HT1080 (cell line): ENCODE measurements at places on chromosomes 5 and 9.

DNA sequence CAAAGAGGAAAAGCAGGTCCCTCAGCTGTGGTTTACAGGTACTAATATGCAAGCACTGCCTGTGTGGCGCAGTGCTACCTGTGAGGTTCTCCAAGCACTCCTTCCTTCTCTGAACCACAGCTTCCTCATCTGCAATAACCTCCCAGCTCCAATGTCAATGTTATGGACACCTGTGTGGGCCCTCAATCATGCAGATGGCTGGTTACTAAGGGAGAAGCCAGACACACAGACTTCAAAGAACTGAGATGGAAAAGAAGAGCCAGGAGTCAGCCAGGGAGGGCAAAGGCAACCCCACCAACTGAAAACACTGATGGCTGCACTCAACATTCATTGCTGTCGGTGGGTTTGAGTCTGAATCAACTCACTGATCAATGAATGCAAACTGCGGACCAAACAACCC, 77.7 kb downstream of the NR6A1 start:
- no peak for DNase-seq

DNA sequence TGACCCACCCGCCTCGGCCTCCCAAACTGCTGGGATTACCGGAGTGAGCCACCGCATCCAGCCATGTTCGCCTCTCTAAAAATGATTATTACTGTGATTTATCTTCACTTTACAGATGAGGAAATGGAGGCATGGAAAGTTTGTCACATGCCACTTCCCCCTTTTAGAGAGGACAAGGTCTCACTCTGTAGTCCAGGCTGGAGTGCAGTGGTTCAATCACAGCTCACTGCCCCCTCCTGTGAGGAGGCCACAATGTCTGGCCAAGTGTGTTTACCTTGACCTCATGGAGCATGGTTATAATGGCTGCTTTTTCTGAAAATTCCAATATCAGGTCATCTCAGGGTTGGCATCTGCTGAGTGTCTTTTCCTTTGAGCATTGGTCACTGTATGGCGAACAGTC, 6.7 kb downstream of the PRRT1B start:
- DNase-seq, result no peak

- peak; percentile 39 for DNase-seq
Observed at GRCh38 chr9:106758911-106759310, 104.1 kb upstream of the ZNF462 start.

- DNase-seq, result peak; percentile 99
Observed at GRCh38 chr5:137470111-137470920, 28.8 kb downstream of the SPOCK1 start.

DNA sequence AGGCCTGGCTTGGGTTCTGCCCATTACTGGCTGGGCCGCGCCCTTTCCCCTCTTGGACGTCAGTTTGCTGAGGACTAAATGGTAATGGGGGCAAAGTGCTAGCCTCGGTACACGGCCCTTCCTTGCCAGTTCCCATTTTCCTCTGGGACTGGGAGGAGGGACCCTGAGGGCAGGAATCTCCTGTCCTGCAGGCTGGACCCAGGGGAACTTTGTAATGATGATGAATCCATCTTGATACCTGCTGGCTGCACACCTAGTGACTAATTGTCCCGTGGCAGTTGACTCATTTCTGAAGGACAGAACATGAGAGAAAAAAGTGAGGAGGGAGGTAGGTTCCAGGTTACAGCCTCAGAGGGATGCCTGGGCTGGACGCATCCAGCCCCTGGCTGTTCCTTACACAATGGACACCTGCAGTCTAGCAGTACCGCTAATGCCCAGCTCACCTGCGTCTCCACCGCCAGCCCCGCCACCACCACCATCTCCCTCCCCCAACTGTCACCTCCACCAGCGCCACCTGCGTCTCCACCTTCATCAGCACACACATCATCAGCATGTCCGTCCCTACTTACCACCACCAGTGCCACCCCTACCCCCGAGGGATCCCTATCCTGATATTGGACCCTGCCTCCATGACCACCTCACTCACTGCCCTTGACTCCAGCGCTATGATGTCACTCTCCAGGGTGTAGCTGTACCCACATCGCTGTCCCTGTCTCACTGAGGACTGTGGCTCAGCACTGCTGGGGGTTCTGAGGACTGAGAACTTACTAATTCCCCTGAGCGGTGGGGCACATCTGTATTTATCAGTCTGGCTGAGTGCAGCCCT, 4.3 kb downstream of the CDHR2 start:
- no peak for DNase-seq

- no peak for DNase-seq
Observed at GRCh38 chr9:127279717-127280285, 15.2 kb downstream of the GARNL3 start.

GRCh38 chr5:59157068-59157467, 574.2 kb downstream of the RAB3C start:
- DNase-seq, result no peak

DNA sequence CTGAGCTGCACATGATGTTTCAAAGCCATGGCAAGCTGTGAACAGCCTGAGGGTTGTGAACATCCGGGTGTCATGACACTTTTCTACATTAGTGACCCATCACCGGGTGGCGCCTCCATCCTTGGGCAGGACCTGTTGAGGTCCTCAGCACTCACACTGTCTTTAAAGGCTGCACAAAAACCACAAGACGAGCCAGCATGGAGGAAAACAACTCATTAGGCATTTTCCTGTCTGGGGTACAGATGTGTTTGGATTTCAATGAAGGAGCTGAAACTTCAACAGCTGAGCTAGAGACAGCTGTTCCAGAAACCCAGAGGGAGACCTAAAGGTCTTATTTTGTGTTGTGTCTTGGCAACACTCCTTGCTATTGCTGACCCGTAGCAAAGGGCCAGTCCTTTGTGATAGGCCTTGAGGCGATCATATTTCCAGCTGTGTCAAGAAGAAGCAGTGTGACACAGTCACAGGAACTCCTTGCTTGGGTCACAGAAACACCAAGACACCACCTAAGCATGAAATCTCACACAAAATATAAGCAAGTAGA, 151.8 kb upstream of the VLDLR start:
- peak; percentile 58 for DNase-seq

- DNase-seq, result peak; percentile 39
Observed at GRCh38 chr9:114633438-114634089, 22.5 kb downstream of the TMEM268 start.

DNA sequence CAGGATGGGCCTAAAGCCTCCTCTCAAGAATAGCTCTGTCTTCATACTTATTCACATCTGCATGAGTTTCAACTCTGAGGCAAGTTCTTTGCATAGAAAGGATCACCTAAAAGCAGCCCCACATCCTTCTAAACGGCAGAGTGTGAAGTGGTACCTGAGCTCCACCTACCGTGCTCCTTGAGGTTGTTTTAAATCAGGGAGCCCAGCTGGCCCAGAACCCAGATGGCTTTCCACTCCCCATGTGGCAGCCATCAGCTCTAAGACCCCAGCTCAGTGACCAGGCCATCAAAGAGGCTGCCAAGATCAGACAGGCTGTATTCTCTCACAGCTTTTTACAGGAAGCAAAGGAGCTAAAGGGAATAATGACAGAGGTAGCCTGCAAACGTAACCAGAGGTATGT, 299.3 kb downstream of the RASEF start:
- no peak for DNase-seq

DNA sequence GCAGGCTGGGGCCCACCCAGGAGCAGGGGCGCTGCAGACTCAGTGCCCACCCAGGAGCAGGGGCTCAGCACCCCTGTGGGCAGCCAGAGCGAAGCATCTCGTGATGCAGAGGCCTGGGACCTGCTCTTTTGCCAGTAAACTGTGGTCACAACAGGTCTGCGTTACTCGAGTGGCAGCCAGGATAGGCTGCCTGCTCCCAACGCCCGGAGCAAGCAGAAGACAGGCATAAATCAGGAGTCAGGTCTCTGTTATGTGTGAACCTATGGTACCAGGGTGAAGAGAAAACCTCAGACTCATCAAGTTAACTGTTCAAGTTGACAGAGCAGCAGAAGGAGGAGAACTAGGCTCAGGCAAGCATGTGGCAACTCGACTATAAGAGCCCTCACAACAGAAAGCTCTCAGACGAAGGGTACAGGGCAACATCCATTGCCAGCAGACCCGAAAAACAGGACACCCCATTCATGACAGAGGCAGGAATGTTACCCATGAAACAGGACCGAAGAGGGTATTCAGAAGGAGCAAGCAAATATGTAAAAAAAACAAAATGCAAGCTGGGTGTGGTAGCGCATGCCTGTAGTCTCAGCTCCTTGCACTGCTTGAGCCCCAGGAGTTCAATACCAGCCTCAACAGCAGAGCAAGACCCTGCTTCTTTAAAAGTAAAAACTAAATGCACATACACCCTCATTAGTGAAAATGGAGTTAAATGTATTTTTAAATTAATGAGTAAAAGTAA, 71.7 kb downstream of the GOLPH3 start:
- no peak for DNase-seq

DNA sequence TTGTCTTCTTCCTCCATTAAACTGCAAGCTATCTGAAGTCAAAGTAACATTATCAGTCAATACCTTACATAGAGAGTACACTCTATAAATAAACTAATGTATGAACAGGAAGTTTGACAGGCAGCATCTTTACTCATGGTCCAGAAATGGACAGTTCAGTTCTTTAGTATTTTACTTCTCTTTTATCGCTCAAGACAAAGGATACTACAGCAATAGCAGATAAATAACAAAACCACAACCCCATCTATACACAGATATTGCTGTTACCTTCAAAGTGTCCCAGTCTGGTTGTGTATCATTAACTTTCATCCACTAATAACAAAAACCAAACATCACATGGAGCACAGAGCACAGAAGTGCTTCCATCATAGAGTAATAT, 46.4 kb downstream of the SEMA5A start:
- no peak for DNase-seq

DNA sequence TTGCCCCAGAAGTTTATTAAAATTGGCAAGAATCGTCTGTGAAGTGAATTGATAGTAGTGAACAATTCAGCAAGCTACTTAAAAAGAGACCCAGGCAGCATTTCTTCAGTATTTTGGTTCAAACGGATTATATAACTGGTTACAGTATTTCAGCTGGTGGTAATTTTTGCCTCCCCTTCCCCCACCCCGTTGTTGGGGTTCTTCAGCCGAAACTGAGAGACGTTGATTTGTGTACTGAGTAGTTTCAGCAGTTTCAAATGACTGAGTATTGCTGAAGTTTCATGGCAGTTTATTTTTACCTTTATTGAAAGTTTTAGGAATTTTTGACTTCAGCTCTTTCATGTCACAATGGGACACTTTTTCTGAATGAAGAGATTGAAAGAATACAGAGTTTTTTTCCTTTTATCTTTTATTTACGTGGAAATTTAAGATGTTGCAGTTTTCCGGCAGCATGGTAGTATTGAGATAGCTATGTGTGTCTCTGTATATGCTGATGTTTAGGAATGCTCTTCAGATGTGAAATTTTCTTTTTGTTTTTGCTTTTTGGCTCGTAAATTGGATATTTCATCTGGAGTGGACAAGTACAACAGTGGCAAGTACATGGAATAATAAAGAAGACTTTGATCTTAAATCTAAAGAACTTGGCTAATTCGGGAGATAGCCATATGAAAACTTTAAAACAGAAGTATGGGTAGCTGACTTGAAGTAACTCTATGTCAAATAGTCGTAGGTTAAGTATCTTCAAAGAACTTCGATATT, 1.9 kb downstream of the GPBP1 start:
- no peak for DNase-seq
